ENCODE measurements at places on chromosomes 3 and 15. TPM values are rescaled to one million over a fixed set of nuclear protein-coding genes. Genes with fewer than 3 reads are reported as not detected.
A peak's percentile ranks its signal among the peaks of the same experiment; 100 is the strongest.

GRCh38 chr15:100596792-100597191 is 5.2 kb downstream of the LINS1 start:
- no peaks in the 10 kb centered on the region for H3K27me3 ChIP-seq
- no peak overlapping the region for H3K27ac ChIP-seq
- no peaks in the 10 kb centered on the region for H3K36me3 ChIP-seq
- H3K4me1 ChIP-seq: peaks cover 21% of the 10 kb centered on the region
- peak; percentile 12 for DNase-seq

GRCh38 chr3:133925960-133926735 is 30.5 kb upstream of the RAB6B start:
- no peak overlapping the region for H3K27ac ChIP-seq
- peaks cover 13% of the 10 kb centered on the region for H3K27me3 ChIP-seq
- DNase-seq: no peak
- H3K4me1 ChIP-seq: peaks cover 9% of the 10 kb centered on the region
- no peaks in the 10 kb centered on the region for H3K36me3 ChIP-seq

DNA sequence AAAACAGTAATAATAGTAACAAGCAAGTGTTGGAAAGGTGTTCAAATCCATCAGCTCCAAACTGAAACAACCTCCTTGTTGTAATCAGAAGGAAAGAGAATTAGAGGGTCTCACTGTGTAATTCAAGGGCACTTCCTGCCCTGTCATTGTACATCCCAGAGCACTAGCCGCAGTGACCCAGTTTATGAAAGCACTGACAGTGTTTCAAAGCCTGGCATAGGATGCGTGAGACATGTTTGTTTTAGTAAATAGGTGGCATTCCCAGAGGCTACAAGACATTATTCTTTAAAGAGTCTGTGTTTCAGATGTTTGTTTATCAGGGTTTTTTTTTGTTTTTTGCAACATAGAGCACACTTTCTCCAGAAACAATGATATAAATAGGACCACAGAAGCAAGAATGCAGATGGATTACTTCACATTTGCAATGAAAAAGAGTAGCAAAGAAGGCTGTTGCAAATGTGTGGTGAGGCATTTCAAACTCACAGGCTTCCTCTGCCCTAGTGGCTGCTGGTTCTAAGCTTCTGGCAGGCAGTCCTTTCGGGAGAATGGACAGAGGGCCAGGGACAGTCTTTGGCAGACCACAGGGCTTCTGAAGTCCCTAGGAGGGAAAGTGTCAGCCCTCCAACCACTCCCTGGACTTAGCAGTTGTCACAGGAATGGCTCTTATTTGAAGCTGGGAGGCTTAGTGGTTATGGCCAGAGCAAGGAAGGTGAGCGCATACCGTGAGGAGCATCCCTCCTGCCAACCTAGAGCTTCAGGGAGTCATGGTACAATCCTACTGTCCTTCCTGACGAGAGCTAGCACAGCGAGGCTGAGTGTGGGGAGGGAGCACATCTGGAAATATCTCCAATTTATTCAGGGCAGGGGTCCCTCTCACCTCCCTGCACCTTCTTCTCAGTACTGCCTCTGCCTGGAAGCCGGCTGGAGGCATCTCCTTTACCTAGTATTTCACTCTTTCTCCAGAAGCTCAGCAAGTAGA is 31.4 kb upstream of the TIPARP start:
- H3K36me3 ChIP-seq: no peaks in the 10 kb centered on the region
- peaks cover 18% of the 10 kb centered on the region for H3K4me1 ChIP-seq
- DNase-seq: no peak
- H3K27ac ChIP-seq: peak overlapping the region; percentile 57

DNA sequence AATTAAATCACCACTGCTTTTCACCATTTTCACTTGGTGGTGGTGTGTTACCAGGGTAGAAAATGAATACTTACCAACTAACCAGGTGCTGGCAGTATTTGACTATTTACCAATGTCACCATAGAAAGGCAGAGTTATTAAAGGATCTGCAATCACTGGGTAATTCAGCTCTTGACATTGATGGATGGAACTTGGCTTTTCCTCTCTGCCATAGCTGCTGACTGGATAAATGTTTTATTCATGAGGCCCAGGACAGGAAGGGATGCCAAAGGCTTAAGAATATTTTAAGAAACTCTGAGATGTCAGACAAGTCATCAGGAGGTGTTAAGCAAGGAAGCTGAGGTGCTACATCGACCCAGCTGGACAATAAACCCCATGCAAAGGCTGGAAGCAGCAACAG is 495.5 kb upstream of the CFAP20DC start:
- no peak overlapping the region for H3K4me3 ChIP-seq
- no peaks in the 10 kb centered on the region for H3K27me3 ChIP-seq
- H3K4me1 ChIP-seq: no peaks in the 10 kb centered on the region
- DNase-seq: no peak

GRCh38 chr3:24259901-24260512 is 234.6 kb downstream of the THRB start:
- no peak for DNase-seq
- no peaks in the 10 kb centered on the region for H3K4me1 ChIP-seq
- no peaks in the 10 kb centered on the region for H3K27me3 ChIP-seq
- no peaks in the 10 kb centered on the region for H3K36me3 ChIP-seq

The RGMA gene
- 0.35 TPM for polyA plus RNA-seq

The VPS39 gene
- polyA plus RNA-seq: 25.8 TPM

The SAMMSON gene
- polyA plus RNA-seq: not detected

The RAB43 gene
- polyA plus RNA-seq: 15.5 TPM
